Gastroesophageal sphincter (tissue), 4 donors: ENCODE measurements at places on chromosomes 12 and 14. TPM values are rescaled to one million over a fixed set of nuclear protein-coding genes. Genes with fewer than 3 reads are reported as not detected.

- ATAC-seq: no peak
Observed at GRCh38 chr12:14701809-14702568, 5.6 kb upstream of the GUCY2C start.

TBX3 gene
- total RNA-seq: 17.4 TPM

GRCh38 chr12:68482660-68483059 is 128.0 kb upstream of the RAP1B start:
- ATAC-seq: no peak

- no peak for ATAC-seq
Observed at GRCh38 chr12:3216097-3216496, 138.9 kb downstream of the TSPAN9 start.

- no peak for ATAC-seq
Observed at GRCh38 chr12:32476446-32476845, 77.1 kb downstream of the FGD4 start.

DNA sequence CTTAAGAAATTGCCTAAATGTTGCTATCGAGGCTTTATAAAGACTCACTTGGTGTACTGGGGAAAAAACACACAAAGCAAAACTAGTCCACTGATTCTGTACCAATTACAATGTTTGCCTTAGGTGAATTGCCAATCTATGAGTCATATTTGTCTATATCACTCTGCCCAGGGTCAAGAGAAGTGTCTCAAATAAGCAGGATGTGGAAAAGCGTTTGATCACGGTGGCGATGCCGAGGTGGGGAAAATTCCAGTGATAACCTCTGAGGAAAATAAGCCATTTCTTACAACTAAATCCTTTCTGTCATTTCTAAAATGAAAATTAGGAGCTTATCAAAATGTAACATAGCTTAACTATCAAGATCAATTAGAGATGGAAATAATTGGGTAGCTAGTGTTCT is 148.6 kb upstream of the DIO3 start:
- no peak for ATAC-seq

RNASE2 gene
- 7.2 TPM for total RNA-seq

GRCh38 chr12:26205941-26206340 is 10.6 kb downstream of the SSPN start:
- ATAC-seq: no peak

DNA sequence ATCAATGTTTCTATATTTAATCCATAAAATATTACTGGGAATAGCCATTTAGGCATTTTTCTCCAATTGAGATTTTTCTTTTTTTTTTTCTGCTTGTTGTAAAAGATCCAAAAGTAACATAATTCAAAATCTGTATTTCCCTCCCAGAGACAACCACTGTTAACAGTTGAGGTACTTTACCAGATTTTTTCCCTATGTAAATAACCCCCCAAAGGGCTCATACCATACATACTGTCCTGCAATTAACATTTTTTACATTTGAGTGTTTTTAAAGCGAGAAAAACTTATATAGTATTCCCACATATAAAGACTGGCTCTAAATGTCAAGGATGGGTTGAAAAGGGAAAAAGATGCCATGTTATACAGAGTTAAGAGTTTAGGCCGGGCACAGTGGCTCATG is 18.1 kb downstream of the PPP1R12A start:
- ATAC-seq: no peak
